ENCODE measurements at places on chromosomes 6 and 20.

DNA sequence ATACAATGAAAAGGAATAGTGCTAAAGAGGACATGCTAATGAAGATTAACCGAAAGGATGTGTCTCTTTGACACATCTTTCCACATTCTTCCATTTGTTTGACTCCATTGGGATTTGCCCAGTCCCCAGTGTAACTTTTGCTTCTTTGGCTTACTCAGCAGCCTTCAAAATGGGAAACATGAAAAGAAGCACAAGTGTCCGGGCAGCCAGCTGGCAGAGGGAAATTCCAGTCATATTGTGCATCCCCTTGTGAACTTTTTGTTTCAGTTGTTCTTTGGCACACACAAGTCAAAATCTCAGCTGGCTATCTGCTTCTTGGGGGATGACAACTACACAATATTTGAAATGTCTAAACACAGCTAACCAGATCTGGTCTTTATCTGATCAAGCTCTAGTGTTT is 157.4 kb downstream of the OGFRL1 start:
- no peak for DNase-seq

DNA sequence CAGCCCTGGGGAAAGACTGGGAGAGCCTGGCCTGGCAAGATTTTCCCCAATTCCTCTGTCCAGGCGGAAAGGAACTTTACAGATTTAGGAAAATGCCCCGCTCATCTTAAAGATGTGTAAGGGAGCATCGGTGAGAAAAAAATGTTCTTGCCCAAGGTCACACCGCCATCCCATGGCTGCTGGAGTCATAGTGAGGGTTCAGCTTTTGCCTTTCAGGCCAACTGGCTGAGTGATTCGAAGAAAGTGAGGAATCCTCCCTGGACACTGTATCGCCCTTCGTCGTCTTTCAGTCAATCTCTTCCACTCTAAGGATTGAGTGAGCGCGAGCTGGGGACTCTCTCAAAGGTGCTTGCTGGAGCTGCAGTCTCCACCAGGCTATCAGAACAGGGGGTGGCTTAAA is 1.4 kb downstream of the WFDC2 start:
- no peak for DNase-seq

DNA sequence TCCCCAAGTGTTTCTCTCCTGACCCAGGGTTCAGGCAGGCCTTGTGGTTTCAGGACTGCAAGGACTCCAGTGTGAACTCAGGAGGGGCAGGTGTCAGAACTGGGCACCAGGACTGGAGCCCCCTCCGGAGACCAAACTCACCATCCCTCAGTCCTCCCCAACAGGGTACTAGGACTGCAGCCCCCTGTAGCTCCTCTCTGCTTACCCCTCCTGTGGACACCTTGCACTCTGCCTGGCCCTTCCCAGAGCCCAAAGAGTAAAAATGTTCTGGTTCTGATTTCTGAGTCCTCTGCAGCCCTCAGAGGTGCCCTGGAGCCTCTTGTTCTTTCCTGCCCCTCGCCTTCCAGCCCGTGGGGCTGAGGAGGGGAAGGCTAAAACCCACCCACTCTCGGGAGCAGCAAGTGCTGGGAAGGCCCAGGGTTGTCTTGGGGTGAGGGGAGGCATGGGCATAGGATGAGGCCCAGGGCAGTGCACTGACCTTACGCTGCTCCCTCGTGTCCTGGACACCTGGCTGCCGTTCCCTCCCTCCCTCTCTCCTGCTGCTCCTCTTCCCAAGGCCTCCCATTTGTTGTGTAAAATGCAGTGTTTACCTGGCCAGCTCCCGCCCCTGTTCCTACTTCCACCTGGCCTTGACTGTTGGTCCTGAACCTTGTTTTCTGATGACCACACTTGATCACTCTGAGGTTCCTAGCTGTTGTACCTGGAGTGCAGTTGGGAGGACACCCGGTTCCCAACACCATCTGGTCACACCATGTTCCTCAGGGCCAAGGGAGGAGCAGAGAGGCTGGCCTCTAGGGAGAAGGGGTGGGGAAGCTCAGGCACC is 9.9 kb downstream of the CNPY3 start:
- DNase-seq = no peak

GRCh38 chr20:62765021-62765420 is 31.3 kb upstream of the MRGBP start:
- no peak for DNase-seq

GRCh38 chr20:14062786-14063185 is 67.5 kb downstream of the MACROD2 start:
- no peak for DNase-seq

DNA sequence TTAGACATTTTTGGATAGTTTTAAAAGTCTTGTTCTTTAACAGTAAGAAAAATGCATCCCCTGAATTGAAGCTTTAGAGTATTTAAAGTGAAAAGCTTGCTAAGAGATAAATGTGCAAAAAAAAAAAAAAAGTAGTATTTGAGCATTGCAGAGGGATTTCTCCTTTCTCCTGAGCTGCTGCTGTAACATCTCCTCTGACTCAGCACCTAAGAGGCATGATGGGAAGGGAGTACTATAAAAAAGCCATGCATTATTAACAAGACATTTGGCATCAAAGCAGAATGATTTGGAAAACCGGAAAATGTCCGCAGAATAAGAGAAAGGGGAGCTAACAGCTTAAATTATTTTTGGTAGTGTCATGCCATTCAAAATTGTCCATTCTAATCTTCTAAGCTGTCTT is 27.9 kb downstream of the B4GALT5 start:
- DNase-seq = no peak

DNA sequence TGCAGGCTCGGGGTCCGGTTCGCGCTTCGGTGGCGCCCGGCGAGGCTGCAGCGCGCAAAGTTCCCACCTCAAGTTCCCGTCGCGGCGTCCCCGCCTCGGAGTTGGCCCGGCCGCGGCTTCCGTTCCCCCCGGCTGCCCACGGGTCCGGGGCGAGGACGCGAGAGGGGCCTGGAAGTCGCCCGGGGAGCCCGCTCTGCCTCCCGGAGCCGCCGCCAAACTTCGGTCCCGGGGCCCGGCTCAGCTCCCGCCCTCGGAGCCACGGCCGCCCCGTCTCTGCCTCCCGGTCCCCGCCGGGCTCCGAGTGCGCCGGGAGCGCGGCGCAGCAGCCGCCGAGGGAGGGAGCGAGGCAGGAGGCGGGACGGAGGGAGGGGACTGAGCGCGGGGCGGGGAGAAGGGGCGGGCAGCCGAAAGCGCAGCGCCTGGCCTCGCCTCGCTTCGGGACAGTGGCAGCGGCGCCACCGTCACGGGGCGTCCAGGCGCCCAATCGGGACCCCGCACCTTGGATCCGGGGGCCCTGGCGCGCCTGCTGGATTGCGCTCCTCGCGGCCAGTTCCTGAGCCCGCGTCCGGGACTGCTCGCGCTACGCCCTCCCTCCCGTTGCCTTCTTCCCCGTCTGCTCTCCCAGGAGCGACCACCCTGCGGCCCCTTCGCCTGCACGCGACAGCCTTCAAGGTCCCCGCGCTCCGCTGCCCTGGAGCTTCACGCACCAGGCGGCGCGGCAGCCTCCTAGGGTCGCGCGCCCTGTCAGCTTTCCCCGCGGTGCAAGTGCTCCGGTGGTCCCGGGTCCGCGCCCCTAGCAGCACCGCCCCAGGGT is at the start of gene KCNG1:
Gene KCNG1, minus strand, starts transcription at position 305 of the 814 bp plus-strand sequence. CDS start 12,769 bp downstream, outside the sequence.
- DNase-seq = peak; percentile 93

DNA sequence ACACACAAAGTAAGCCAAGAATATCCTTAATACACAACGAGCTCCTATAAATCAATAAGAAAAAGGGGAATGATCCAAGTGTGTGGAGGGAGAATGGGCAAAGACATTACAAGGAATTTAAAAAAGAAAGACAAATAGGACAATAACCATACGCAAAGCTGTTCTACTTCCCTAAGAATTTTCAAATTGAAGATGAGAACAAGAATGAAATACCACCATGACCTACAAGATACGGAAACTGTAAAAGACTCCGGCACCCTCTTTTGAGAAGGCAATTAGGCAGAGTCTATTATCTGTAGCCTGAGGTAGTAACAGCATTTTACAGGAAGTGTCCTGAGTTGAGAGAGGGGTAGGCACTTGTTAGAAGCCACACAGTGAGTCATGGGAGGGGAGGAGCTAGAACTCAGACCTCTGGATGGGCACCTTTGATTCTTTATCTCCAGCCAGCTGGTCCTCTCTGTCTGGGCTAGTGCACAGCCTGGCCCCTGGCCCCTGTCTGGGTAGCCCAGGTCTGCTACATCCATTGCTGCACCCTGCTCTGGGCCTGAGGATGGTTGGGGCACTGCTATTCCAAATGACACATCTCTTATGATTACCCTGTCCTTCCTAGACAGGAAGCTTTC is 15.3 kb downstream of the RSPO4 start:
- peak; percentile 85 for DNase-seq

DNA sequence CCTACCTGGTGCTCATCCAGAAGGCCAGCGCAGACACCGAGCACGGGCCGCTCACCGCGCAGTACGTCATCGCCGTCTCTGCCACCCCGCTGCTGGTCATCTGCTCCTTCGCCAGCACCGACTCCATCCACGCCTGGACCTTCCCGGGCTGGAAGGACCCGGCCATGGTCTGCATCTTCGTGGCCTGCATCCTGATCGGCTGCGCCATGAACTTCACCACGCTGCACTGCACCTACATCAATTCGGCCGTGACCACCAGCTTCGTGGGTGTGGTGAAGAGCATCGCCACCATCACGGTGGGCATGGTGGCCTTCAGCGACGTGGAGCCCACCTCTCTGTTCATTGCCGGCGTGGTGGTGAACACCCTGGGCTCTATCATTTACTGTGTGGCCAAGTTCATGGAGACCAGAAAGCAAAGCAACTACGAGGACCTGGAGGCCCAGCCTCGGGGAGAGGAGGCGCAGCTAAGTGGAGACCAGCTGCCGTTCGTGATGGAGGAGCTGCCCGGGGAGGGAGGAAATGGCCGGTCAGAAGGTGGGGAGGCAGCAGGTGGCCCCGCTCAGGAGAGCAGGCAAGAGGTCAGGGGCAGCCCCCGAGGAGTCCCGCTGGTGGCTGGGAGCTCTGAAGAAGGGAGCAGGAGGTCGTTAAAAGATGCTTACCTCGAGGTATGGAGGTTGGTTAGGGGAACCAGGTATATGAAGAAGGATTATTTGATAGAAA is 2.0 kb downstream of the SLC35D3 start:
- no peak for DNase-seq

GRCh38 chr6:147077251-147077650 is 127.0 kb upstream of the STXBP5 start:
- DNase-seq = no peak

DNA sequence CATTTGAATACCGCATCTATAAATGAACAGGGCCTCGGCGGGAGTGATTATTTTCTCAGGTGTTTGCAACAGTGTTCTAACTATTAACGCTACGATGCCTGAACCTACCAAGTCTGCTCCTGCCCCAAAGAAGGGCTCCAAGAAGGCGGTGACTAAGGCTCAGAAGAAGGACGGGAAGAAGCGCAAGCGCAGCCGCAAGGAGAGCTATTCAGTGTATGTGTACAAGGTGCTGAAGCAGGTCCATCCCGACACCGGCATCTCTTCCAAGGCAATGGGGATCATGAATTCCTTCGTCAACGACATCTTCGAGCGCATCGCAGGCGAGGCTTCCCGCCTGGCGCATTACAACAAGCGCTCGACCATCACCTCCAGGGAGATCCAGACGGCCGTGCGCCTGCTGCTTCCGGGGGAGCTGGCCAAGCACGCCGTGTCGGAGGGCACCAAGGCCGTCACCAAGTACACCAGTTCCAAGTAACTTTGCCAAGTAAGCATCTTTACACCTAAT is 70.9 kb downstream of the HFE start:
- peak; percentile 96 for DNase-seq

DNA sequence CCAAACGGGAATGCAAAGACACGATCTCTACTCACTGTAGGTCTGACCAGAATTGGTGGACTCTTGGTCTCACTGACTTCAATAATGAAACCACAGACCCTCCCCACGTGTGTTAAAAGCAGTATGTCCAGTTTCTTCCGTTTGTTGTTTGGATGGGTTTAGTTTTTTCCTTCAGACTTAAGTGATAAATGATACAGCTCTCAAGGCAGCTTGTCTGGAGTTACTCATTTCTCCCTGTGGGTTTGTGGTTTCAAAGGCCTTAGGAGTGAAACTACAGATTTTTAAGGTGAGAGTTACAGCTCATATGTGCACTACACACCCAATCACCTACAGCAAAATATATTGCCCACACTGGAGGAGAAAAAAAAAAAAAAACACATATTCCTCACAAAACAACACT is 86.7 kb upstream of the STMND1 start:
- DNase-seq = no peak

DNA sequence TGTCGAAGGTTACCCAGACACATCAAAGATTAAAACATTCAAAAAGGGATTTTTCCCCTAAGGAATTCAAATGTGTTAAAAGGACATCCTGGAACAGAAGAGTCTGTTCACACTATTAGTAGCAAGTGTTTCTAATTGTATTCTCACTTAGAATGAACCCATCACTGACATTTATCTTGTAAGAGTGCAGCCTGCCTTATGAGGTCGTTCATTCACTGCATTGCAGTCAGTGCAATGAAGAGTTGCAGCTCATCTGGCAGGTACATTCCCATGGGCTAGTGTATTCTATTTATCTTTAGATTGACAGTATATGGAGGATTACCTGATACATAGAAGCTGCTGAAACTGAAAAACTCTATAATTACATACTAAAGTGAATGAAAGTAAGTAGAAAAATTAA is 36.5 kb downstream of the PHACTR1 start:
- no peak for DNase-seq

- DNase-seq = no peak
Measured at GRCh38 chr6:119527231-119527578, 177.6 kb upstream of the MAN1A1 start.

DNA sequence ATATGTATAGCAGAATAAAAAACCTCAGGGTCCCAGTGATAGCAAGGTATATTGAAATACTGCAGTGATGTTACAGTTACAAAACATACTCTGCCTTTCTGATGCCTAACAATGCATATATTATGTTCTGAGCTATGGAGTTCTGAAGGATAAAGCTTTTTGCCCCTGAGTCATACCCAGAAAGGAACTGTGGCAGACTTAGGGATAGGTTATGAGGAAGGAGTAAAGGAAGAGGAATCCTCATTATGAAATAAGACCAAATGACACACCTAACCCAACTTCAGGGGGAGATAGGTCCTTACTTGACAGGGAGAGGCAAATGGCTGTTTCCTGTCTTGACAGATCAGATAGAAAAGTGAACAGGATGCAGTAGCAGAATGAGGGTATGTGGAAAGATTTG is 940.6 kb upstream of the FLRT3 start:
- DNase-seq = no peak

DNA sequence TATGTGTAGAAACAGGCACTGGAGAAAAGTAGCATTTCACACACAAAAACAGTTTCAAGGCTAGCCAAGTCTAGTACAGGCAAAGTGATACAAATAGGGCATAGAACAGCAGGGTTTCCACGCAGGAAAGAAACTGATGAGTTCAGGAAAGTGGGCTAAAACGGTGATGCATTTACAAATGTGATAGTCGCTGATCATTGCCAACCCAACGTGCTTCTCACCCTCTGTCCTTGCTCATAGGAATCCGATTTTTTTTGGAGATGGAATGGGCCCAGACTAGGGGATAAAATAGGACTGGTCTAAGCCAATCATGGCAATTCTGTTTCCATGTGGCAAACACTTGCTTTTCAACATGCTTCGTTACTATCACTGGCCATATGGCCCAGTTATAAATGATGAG is 536.6 kb downstream of the PRKN start:
- DNase-seq = no peak

DNA sequence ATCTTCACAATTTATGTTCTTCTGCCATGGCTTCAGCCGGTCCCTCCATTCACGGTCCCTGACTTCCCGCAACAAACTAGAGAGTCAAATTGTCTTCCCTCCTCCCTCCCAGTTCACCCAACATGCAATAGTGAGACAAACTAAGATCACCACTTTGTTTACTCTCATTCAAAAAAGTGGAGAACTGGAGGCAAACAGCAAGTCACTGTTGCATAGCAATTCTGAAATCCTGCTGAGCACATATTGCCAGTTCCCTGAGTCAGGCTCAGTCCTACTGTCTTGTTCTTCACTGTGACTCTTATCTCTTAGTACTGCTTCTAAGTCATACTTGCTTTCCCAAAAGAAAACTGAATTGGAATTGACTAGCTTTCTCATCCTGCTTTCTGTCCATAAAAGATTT is 287.2 kb upstream of the SASH1 start:
- no peak for DNase-seq
